Common myeloid progenitor, CD34-positive (primary cell): ENCODE measurements at places on chromosomes 11 and 22.

DNA sequence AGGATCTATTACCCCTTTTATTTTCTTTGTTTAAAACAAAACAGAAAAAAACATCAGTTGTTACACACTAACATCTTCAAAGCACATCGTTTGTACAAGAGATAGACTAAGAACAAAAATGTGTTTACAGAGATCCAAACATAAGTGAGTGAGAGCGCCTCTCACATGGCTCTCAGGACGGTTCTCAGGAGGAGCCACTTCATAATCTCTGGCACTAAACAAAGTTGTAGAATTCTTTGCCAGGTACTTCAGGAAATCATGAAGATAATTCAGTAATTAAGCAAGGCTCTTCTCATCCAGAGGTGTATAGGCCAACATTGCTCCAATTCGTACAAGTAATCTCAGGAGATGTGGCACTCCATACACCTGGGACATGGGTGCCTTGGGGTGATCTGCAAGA is 29.8 kb downstream of the PDE3B start:
- DNase-seq, result no peak

DNA sequence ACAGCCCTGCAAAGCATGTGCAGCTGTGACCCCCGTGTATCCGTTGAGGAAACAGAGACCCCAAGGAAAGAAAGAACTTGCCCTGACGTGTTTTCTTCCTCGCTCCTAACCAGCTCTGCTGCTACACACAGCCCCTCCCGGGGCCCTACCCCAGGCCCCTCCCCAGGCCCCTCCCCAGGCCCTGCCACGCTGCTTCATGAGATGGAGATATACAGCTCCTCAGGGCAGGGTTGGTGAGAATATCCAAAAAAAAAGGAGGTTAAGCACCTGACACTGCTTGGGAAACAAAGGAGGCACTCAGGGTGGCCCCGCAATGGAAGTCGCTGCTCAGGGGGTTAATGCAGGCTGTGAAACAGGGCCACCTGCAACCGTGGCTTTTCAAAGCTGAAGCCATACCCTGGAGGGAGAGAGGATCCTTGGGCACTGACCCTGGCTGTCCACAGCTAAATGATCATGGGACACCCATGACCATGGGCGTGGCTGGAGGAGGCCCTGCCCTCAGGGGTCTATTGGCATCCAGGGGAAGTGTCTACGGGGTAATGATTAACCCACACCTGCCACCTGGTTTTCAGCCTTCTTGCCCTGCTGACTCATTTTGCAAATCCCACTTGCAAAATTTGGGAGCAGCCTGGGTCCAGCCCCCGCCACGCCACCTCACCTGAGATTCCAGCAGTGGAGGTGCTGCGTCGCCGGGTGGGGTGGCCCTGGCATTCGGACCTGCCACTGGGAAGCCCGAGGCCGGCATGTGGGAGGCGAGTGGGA is 112.1 kb upstream of the ANO1 start:
- no peak for DNase-seq

GRCh38 chr11:65433657-65434056 is 11.1 kb downstream of the NEAT1 start:
- no peak for DNase-seq

DNA sequence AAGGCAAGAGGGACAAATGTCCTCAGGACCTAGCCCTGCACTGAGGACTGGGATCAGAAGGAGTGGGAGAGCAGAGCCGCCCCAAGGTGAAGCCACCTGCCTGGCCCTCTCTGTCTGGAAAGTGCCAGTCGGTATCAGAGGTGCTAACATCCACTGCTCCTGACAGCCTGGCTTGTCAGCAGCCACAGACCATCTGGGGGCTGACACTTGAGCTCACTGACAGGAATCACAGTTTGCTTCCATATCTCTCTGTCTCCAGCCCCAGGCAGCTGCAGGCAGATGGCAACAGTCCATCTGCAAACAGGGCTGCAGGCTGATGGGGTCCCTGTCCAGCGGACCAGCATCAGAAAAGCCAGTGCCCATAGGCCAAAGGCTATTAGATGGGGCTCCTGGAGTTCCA is 5.5 kb downstream of the OPCML start:
- no peak for DNase-seq

- DNase-seq, result peak; percentile 47
Measured at GRCh38 chr11:3613998-3614741, 27.6 kb downstream of the ART5 start.

DNA sequence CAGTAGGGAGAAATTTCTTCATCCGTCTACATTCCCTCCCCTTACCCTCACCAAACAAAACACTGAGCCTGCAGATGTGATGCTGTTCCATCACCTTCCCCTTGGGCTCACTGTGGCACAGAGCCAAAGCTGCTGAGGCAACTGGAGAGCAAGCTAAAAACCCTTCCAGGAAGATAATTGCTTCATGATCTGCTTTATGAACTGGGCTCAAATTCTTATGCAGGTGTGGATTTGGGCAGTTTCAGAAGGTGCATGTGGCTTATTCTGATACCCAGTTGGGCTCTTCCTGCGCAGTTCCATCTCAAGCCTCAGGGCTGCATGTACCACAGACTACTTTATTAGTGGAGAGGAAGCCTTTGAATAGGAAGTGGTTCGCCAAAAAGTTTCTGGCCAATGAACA is 58.3 kb downstream of the AAMDC start:
- DNase-seq, result peak; percentile 69

DNA sequence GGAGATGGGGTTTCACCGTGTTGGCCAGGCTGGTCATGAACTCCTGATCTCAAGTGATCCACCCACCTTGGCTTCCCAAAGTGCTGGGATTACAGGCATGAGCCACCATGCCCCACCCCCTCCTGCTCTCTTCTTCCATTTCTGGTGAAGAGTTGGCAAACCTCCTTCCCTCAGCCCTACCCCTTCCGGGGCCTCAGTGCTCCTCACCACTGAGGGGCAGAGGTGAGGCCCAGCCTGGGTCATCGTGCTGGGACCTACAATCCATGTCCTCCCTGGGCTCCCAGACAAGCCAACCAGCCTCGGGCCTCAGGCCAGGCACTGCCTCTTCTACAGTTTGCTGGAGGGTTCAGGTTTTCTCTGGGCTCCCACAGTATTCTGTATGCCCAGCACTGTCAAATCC is 14.8 kb upstream of the TPBGL start:
- no peak for DNase-seq

- peak; percentile 36 for DNase-seq
Measured at GRCh38 chr22:44191036-44191454, 10.3 kb downstream of the PARVG start.
